ENCODE measurements at places on chromosomes 16 and 17. TPM values are rescaled to one million over a fixed set of nuclear protein-coding genes. Genes with fewer than 3 reads are reported as not detected.

HOXB1 gene
- not detected for total RNA-seq

ZNF768 gene
- total RNA-seq = 36.2 TPM

MT1G gene
- 33.6 TPM for total RNA-seq

ADAD2 gene
- 0.72 TPM for total RNA-seq

EPX gene
- 0.19 TPM for total RNA-seq

TEX19 gene
- total RNA-seq = not detected

PRAC1 gene
- total RNA-seq = not detected

FN3K gene
- total RNA-seq = 33.3 TPM

PTX4 gene
- total RNA-seq = not detected

- H3K36me3 ChIP-seq = no peaks in the 10 kb centered on the region
- no peaks in the 10 kb centered on the region for H3K4me1 ChIP-seq
- H3K27me3 ChIP-seq = no peaks in the 10 kb centered on the region
- DNase-seq = no peak
These were observed 269.8 kb downstream of the MAP2K6 start for GRCh38 chr17:69684251-69684650.

GRCh38 chr17:74466828-74467184 is 372 bp downstream of the CD300A start:
- H3K4me3 ChIP-seq = no peak overlapping the region
- no peaks in the 10 kb centered on the region for H3K4me1 ChIP-seq
- H3K27me3 ChIP-seq = peaks cover 7% of the 10 kb centered on the region
- no peak overlapping the region for H3K27ac ChIP-seq

DNA sequence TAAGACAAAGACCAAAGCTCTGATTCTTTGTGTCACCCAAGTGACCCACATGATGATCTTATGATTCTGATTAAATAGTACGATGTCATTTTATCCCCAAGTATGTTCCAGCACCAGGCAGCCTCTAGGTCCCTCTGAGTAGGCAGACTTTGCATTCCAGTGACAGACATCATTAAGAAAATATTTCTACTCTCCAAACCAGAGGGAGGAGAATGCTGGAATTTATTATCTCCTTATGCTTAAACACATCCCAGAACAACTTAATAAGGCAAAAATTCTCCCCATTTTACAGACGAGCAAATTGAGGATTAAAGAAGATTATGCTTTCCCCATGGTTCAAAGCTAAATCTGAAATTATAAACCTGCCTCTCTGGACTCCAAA is 192.8 kb upstream of the CDH11 start:
- H3K27me3 ChIP-seq = no peaks in the 10 kb centered on the region
- no peaks in the 10 kb centered on the region for H3K4me1 ChIP-seq
- H3K27ac ChIP-seq = no peak overlapping the region
- no peaks in the 10 kb centered on the region for H3K36me3 ChIP-seq
- H3K4me3 ChIP-seq = no peak overlapping the region

DNA sequence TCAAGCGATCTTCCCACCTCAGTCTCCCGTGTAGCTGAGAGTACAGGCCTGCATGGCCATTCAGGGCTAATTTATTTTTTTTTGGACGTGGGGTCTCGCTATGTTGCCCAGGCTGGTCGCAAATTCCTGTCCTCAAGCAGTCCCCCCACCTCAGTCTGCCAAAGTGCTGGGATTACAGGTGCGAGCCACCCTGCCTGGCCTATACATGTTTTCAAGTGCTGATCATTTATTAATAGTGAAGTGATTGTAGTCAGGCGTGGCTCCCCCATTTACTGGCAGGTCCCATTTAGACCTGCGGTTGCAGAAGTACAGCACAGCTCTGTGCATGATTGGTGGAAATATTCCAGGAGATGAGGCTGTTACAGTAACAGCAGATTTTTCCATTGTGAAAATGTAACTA is 8.4 kb downstream of the FOXK2 start:
- H3K36me3 ChIP-seq = no peaks in the 10 kb centered on the region
- peaks cover 16% of the 10 kb centered on the region for H3K4me1 ChIP-seq
- no peak overlapping the region for H3K27ac ChIP-seq
- no peaks in the 10 kb centered on the region for H3K27me3 ChIP-seq
- no peak for DNase-seq

DNA sequence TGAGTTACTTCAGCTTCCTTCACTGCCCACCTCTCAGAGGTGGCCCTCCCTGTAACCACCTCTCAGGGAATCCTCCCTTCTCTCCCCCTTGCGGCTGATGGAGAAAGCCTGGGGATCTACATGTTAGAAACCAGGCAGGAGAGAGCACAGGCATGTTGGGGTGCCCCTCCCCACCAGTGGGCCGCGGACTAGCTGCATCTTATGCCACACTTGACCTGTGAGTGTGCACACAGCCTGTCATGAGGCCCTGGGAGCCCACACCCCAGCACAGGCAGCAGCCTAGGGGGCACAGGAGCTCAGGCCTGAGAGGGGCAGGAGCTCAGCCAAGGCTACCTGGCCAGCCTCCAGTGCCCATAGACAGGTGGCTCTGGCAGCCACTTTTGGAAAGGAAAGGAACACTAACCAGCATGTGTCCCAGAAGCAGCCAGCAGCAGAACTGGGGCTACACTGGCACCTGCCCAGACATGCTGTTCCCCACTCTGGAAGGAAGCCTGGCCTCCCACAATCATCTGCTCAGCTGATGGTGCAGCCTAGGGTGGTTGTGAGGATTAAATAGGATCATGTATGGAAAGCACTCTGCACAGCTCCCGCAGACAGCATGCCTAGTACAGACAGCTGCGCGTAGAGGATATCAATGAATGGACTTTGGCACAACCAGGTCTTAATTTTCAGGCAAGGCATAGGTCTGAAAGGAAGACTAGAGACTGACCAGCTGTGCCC is 60.5 kb downstream of the TMEM132E start:
- peaks cover 7% of the 10 kb centered on the region for H3K27me3 ChIP-seq
- no peak for DNase-seq
- no peaks in the 10 kb centered on the region for H3K36me3 ChIP-seq
- H3K4me3 ChIP-seq = no peak overlapping the region

DNA sequence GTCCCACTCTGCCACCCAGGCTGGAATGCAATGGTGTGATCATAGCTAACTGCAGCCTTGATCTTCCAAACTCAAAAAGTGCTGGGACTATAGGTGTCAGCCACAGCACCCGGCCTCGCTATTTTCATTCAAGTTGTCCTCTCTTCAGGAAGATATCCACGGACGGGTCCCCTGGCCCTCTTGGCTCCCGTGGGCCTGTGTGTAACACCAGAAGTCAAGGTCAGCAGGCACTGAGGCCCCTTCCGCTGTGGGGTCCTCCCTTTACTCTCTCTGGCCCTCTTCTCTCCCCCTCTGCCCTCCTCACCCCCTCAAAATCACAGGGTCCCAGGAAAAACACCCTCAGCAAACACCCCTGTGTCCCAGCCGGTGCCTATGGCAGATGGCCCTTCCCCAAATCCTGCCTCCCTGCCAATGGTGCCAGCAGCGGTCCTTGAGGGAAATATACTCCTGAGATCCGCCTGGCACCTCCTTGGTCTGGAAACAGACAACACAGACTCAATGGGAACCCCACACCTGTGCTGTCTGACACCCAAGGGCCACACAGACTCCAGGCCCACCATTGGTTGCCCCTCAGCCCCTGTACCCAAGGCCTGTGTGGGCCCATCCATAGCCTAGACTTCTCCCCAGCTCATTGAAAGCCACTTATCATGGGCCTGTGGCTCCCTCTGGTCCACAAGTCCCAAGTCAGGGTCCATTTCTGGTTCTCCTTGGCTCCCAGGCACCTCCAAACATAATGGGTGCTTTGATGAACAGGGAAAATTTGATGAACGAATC is 221.5 kb downstream of the ZNF423 start:
- no peak overlapping the region for H3K27ac ChIP-seq
- no peaks in the 10 kb centered on the region for H3K36me3 ChIP-seq
- no peak for DNase-seq
- H3K4me3 ChIP-seq = no peak overlapping the region
- H3K27me3 ChIP-seq = no peaks in the 10 kb centered on the region

DNA sequence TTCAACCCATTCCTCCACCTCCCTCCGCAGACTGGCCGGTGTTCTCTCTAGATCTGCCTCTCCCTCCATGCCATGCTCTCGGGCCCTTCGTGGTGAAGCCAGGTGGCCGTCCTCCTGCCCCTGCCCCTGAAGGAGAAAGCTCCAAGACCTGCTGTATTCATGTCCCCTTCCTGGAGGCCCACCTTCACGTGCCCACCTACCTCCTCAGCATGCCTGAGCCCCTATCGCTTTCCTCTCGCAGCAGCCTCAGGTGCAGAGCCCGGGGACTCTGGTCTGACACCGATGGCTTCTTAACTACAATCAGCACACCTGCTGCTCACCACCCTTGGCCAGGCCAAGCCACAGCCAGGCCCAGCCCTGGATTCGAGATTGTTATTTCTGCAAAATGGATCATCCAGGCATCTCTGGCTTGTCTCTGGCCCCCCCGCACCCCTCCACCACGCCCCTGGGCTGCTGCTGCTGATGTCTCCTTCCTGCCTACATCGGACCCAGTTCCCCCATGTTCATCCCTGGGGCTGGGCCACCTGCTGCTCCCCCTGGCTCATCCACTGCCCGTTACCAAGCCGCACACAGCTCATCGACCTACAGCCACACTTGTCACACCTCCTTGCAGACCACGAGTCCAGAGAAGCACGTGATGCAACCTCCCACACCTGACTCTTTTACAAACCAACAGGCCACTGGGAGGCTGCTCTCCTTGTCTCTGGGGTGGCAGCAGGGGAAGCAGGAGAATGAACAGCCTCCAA is 32.5 kb upstream of the TNFRSF13B start:
- no peak overlapping the region for H3K4me3 ChIP-seq
- H3K4me1 ChIP-seq = peaks cover 4% of the 10 kb centered on the region
- no peak overlapping the region for H3K27ac ChIP-seq
- H3K36me3 ChIP-seq = no peaks in the 10 kb centered on the region

- no peak overlapping the region for H3K4me3 ChIP-seq
- H3K36me3 ChIP-seq = no peaks in the 10 kb centered on the region
- no peaks in the 10 kb centered on the region for H3K4me1 ChIP-seq
- no peak for DNase-seq
- H3K27me3 ChIP-seq = no peaks in the 10 kb centered on the region
- H3K27ac ChIP-seq = no peak overlapping the region
These were observed 25.3 kb downstream of the NXPH3 start for GRCh38 chr17:49600949-49601348.

DNA sequence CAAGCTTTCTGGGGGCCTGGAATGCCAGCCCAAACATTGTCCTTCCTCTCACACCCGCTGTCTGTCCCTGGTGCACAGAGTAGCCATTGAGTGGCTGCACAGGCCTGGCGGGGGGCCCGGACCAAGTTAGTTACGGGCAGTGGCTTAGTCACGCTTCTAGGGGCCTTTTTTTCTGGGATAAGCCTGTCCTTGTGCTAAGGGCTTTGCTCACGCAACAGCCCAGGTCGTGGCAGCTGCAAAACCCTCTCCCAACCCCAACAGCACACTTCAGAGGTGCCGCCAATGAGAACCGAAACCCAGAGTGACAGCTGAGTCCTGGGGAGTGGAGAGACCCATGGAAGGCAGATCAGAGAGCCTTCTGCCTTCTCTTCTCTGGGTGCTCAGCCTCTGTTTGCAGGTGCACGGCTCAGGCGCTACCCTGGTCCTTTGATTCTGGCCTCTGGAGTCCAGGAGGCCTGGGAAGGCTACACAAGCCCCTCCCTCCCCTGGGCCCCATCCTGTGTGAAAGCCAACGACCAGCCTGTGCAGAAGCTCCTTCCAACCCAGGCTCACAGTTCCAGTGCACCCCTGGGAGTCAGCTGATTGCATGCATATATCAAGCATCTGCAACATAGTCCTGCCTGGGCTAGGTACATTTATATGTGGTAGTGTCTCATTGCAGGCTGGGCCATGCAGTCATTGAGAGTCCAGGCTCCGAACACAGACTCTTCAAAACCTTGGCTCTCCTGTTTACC is 9.1 kb downstream of the WSCD1 start:
- no peak overlapping the region for H3K27ac ChIP-seq
- H3K36me3 ChIP-seq = no peaks in the 10 kb centered on the region
- no peak overlapping the region for H3K4me3 ChIP-seq
- no peaks in the 10 kb centered on the region for H3K27me3 ChIP-seq

DNA sequence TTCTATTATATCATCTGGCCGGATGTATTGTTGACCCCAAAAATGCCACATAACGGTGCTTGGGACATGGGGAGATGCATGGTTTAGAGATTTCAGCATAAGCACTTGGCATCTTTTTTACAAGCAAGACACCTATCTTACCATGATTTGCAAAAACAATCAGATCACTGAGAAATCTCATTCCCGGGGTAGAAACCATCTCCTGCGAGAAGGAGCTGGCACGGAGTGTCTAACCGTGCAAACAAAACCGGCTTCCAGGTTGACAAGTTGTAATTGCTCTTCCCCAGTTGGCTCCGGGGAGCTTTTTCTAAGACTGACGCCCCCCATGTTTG is 1.0 kb downstream of the SLC16A6 start:
- no peak overlapping the region for H3K4me3 ChIP-seq
- H3K27me3 ChIP-seq = peaks cover 10% of the 10 kb centered on the region
- DNase-seq = no peak
- H3K4me1 ChIP-seq = no peaks in the 10 kb centered on the region
- no peaks in the 10 kb centered on the region for H3K36me3 ChIP-seq

- H3K4me1 ChIP-seq = peaks cover 44% of the 10 kb centered on the region
- H3K27me3 ChIP-seq = no peaks in the 10 kb centered on the region
- H3K36me3 ChIP-seq = no peaks in the 10 kb centered on the region
- H3K27ac ChIP-seq = no peak overlapping the region
- H3K4me3 ChIP-seq = no peak overlapping the region
These were observed 38.7 kb downstream of the CMIP start for GRCh38 chr16:81483064-81483969.

- no peak for DNase-seq
- H3K4me1 ChIP-seq = no peaks in the 10 kb centered on the region
- no peak overlapping the region for H3K27ac ChIP-seq
- H3K4me3 ChIP-seq = no peak overlapping the region
These were observed 23.6 kb downstream of the CNTROB start for GRCh38 chr17:7955414-7956227.

GRCh38 chr16:51898872-51899271 is 648.1 kb downstream of the TOX3 start:
- H3K4me3 ChIP-seq = no peak overlapping the region
- DNase-seq = no peak
- no peaks in the 10 kb centered on the region for H3K36me3 ChIP-seq
- no peak overlapping the region for H3K27ac ChIP-seq
- no peaks in the 10 kb centered on the region for H3K4me1 ChIP-seq
- no peaks in the 10 kb centered on the region for H3K27me3 ChIP-seq

- H3K27ac ChIP-seq = no peak overlapping the region
- no peaks in the 10 kb centered on the region for H3K27me3 ChIP-seq
- no peak overlapping the region for H3K4me3 ChIP-seq
- H3K36me3 ChIP-seq = no peaks in the 10 kb centered on the region
These were observed 120.6 kb downstream of the TANC2 start for GRCh38 chr17:63086483-63087185.

DNA sequence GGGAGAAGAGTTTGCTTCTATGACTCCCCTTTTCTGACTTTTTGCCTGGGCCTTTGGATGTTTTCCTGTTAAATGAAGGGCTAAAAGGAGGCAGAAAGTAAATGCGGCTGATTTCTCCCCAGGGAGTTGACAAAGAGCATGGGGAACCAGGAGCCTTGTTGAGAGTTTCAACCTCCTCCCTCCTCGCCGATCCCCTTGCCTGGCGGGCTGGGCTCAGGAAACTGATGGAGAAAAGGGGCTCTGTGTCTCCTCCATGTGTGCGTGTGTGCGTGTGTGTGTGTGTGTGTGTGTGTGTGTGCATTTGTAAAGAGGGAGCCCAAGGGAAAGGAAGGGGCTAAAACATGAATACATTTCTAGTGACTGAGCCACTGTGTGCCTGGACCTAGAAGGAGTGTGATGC is 94.5 kb downstream of the ZDHHC7 start:
- H3K27ac ChIP-seq = no peak overlapping the region
- no peaks in the 10 kb centered on the region for H3K27me3 ChIP-seq
- H3K4me1 ChIP-seq = no peaks in the 10 kb centered on the region

Data from kidney (tissue), 22 donors.